ENCODE measurements at places on chromosomes 16 and 17.

GRCh38 chr16:85286066-85286831 is 174.0 kb upstream of the CIBAR2 start:
- DNase-seq: no peak

DNA sequence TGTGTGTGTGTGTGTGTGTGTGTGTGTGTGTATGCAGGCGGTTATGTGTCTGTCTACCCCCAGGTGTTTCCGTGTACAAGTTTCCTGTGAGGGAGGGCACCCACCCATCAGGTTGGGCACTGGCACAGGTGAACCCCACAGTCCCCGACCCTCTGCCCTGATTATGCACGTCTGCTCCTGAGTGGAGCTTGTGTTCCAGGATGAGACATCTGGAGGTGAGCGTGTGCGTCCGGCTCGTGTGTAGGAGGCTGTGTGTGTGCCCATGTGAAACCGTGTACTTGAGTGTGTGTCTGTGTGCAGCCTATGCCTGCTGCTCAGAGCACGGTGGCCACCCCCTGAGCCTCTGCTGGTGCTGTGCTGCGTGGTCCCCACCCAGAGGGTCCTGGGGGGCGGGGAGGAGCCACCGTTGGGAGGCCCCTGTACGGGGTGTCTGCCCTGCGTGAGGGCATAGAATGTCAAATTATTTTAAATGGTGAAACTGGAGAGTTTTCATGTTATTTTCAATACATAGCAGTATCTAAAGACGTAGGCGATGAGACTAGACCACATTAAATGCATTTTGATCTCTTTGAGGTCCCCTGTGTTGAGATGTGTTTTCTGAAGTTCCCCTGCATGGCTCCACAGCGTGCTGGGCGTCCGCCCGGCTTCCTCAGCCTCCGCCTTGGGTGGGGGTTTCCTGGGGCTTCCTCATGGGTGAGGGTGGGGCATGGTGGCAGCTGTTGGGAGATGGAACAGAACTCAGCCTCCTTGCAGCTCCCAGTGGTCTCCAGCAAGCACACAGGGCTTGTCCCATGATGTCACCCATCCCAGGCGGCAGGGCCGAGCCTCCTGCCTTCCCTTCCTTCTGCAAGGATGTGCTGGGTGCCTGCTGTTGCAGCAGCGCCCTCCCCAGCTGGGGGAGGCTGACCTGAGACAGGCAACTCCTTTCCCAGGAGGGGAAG is 43.4 kb downstream of the KCNJ12 start:
- DNase-seq: no peak

DNA sequence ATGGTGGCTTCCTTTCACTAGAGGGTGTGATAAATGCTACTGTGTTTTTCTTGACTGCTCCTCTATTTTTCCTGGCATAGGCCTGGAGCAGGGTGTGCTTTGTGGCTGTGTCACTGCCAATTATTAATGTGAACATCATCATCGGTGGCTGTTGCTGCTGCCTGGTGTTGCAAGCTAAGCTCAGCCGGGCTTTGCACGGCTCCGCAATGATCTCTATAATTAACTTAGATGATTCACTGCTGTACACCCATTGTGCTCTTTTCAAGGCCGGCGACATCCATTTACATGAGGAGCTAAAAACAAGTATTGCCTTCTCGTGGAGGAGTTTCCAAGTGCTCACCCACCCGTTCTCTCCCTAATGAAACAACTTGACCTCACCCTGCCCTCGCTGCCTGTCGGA is 160.1 kb upstream of the IRX3 start:
- peak; percentile 84 for DNase-seq

- no peak for DNase-seq
Observed at GRCh38 chr16:1979271-1980029, 1.8 kb downstream of the NOXO1 start.

DNA sequence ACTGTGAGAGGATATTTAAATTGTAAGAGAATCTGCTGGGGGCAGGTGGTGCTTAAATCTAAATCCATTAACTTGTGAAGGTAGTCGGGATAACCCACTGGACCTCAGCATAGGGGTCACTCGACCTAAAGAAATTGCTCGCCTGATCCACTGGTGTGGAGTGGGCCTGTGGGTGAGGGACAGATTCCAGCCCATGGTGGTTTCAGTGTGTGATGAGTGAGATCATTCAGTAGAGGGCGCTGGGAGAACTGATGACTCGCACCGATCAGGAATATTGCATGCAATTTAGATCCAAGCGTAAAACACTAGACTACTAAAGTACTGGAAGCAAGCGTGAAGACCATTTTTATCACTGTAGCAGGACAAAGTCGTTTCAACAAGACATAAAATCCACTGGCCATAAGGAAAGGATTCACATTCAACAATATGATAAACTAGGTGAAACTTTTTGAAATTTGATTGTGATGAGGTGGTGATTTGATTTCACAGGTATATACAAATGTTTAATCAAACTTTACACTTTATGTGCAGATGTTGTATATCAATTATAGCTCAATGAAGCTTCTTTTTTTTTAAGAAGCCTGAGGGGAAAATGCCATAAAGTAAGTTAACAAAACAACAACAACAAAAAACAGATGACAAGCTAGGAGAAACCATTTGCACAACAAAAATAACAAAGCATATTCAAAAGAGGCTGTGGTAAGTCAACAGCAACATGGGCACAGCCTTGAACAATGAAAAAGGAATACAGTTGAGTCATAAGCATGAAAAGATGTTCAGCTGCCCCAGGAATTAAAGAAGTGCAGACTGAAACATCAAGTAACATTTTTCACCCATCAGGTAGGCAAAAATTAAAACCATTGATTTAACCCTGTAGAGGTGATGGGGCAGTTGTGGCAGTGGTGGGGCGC is 7.5 kb upstream of the TMEM170A start:
- DNase-seq: no peak

- no peak for DNase-seq
Observed at GRCh38 chr17:38540514-38541045, 65.2 kb downstream of the SRCIN1 start.

GRCh38 chr17:12656354-12656753 is 9.3 kb upstream of the MYOCD start:
- no peak for DNase-seq

DNA sequence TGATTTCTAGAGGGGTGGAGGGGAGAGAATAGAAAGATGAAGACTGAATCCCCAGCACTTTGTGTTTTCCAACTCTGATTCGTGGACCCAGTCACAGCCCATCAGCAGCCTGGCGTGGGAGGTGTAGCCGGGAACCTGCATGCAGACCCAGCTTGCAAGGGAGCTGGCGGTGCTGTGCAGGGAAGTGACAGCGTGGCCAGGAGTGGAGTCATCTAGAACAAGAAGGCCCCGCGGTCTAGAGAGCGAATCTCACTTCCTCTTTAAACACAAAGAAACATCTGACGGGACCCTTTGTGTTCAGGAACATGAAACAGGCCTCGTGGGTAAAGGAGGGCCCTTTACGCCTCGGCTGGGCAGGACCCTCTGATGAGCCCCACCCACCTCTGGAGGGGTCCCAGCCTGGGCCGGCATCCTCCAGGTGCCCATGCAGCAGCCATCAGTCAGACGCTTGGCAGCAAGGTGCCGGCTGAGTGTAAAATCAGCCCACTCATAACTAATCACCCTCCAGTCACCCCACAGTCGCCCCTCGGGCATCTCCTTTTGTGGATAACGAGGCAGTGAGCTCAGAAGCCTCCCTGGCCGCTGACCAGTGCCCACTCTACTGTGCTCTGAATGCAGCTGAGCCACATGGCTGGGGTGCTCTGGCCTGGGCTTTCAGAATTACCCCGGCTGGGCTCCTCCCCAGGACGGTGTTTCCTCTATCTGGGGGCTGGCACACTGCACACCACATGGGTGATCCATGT is 4.4 kb downstream of the SNAI3 start:
- DNase-seq: no peak

GRCh38 chr17:32916134-32916533 is 11.8 kb upstream of the TMEM98 start:
- DNase-seq: no peak

DNA sequence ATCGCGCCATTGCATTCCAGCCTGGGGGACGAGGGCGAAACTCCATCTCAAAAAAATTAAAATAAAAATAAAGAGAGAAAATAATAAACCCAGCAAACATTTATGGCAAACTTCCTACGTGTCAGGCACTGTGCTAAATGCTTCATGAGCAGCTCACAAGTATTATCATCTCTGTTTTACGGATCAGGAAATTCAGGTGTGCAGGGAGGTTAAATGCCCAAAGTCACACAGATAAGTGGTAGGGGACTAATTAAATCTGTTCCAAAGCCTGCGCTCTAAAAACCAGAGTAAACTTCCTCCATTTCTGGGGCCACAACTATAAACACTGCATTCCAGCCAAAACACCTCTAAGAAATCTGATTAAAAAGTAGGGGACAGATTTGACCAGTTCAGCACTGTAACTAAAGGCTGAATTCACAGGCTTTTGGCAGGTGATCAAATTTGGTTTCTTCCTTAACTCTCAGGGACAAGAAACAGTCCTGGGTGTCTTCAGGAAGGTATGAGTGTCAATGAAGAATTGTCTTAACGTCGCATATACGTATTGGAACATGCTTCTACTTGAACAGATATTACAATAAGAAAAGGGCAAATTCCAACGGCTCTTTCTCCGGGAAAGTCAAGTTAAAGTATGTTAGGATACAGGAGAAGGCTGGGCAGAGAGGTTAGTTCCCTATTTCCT is 996 bp downstream of the STRADA start:
- no peak for DNase-seq

- DNase-seq: no peak
Observed at GRCh38 chr16:1428511-1428910, 2.4 kb upstream of the PERCC1 start.

DNA sequence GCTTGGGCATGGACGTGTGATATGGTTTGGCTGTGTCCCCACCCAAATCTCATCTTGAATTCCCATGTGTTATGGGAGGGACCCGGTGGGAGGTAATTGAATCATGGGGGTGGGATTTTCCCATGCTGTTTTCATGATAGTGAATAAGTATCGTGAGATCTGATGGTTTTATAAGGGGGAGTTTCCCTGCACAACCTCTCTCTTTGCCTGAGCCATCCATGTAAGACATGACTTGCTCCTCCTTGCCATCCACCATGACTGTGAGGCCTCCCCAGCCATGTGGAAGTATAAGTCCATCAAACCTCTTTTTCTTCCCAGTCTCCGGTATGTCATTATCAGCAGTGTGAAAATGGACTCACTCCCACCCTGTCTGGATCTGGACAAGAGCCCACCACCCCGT is 393.4 kb downstream of the SEC14L1 start:
- DNase-seq: no peak

DNA sequence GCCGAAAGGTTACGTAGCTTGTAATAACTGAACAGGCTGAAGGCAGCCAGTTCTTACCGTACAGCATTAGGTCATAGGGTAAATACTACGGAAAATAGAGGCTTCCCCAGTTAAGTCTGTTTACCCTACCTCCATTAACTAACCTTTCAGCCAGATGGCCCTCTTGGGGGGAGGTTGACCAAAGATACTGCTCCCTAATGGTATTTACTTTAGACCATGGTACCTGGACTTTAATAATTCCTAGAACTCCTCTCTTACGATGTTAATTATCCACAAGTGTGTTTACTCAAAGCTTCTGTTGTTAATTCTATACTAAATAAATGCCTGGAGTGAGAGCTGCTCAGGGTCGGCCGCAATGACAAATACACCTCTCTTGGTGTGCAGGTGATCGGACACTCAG is 9.8 kb upstream of the ADAT1 start:
- no peak for DNase-seq

DNA sequence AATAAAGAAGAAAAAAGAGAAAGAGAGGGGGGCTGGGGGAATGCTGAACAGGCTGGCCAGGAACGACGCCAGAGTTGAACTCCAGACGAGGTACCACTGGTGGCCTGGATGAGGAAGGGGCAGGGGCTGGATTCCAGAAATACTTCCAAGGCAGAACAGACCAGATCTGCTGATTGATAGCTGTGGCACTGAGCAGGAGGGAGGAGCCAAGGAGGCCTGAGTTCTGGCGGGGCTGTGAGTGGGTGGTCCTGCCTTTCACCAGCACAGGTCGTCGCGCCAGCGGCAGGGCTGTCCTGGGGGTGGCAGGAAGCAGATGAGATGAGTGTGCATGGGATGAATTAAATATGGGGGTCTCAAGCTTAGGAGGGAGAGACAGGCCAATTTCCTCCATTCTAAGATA is 5.5 kb downstream of the CCDC42 start:
- DNase-seq: no peak

DNA sequence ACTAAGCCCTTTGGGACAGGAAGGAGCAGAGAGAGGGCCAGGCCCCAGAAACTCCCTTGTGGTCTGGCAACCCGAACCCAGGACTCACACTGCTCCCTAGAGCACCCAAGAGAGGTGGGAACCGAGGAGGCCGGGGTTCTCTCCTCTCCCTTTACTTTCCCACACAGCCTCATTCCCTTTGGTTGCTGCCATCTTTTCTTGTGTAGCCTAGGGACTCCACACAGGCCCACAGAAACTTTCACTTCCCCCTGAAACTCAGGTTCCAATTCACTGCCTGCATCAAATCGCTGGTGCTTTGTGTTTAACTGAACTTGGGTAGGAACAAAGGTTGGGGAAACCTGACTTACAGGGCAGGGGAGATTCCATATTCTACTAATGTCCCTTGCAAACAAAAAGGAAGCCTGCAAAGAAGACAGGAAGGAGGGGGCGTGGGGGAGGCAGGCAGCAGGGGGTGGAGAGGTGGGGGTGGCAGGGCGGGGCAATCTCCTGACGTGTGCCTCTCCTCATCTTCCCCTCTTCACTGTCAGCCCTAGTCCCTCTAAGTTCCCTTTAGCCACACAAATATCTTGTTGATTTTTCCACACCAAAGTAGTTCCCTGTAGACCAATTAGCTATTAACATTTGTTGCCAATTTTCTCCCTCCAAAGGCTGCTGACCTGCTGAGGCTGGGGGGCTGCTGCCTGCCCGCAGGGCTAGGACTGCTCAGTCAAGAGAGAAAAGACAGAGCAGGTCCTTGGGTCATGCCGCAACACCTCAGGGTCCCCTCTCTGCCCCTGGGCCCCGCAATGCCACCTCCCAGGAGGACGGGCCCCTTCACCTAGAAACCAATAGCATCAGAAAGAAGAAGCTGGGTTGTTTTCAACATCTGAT is 8.0 kb downstream of the ST3GAL2 start:
- no peak for DNase-seq

DNA sequence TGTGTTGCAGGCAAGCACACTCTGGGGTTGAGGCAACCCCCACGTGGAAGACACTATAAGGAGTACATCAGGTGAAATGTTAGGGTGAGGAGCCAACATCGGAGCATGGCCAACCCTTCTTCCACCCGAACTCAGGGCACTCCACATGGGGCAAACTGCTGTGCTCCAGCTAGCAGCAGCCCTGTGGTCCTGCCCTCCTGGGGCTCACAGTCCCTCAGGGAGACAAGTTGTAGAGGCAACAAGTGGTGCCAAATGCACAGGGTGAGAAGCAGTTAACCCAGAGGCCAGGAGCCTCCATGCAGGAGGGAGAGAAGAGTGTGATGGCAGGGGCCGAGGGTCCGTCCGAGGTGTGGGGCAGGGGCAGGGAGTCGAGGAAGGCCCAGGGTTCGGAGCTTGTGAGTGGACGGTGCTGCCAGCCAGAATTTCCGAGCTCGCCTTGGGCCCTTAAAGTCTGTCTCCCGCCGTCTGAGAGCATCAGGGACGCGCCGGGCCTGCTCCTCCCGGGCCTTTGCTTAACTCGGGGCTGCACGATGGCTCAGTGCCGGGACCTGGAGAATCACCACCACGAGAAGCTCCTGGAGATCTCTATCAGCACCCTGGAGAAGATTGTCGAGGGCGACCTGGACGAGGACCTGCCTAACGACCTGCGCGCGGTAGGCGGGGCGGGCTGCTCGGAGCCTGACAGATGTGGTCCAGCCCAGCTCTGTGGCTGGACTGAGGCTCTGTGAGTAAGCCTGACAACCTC is 32.3 kb downstream of the ATPAF2 start:
- DNase-seq: no peak

All from NCI-H1436 treated with DMSO at 0.1 percent for 48 hours (cell line).